ENCODE measurements at places on chromosomes 4 and X.
A peak's percentile ranks its signal among the peaks of the same experiment; 100 is the strongest.

- DNase-seq: no peak
Measured at GRCh38 chrX:69133921-69134542, 31.2 kb downstream of the PJA1 start.

- DNase-seq: no peak
Measured at GRCh38 chrX:129577473-129577872, 37.4 kb downstream of the OCRL start.

DNA sequence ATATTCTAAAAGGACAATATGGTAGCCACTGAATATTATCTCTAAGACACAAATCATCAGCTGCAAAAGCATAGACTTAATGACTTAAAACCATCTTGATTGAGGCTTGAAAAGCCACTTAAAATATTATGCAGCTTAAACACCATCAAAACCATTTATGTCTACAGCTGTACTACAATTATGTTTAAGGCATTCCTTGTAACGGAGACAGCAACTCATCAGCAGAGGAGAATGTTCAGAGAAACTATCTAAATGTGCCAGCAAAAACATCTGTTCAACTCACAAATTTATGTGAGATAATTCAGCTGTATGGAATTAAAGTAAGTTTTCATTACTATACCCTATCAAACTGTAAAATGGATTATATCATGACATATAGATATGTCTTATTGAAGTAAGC, 147.9 kb upstream of the CTSO start:
- DNase-seq: no peak

DNA sequence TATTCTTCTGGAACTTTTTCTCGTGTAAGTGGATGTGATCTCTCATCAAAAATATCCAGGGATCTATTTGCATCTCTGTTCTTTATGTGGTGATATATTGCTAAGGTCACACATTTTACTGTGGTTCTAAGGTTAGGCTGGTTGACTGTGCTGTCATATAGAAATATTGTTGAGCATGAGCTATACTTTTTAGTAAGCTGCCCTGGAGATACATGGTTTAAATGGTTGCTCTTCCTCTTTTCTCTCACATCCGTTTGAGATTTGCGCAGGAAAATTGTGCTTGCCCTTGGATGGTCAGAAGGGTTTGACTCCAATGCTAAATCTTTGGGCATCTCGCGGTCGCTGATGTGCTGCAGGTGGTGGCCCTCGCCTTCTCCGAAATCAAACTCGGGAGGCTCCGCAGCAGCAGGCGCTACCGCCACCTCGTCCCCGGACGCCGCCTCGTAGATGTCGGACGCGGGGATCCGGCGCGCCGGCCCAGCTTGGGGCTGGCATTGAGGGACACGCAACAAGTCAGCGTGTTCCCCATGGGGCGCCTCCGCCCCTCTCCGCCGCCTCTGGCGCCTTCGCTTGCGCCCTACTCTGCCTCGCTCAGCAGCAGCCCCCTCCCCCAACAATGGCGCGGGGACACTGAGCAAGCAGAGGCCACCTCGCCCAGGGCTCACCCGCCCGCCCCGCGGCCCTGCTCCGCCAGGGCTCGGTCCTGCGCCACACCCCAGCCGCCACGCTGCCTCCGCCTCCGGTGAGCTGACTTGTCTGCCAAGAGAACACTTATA, 154.5 kb downstream of the MSN start:
- DNase-seq: no peak

DNA sequence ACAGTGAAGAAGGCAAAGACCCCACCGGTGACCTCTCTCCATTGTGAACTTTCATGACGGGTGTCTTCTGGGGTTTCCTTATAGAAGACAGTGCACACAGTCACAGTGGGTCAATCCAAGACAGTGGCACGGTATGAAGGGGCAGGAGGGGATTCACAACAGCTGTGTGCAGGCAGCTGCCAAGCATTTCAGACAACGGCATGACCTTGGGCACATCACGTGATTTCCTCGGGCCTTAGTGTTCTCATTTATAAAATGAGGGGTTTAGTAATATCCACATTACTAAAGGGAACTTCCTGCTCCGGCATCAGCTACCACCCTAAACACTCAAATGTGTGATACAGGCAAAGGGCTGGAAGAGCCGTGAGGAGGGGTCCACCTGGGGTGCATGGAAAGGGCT, 42.9 kb downstream of the RBM47 start:
- no peak for DNase-seq

DNA sequence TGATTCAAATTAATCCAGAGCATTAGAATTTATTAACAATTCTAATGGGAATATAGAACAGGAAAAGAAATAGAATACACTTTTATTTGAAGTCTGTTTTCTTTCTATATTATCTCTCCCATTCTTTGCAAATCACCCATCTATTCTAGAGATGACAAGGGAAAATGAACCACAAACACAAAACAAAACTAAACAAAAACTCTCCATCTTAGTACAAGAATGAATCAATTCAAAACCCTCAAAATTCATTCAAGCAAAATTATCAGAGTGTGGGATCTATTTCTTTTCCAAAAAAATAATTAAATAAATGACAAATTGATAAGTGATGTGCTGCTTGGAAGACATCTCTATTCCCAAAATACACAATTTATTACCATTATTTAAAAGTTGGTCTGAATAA, 400.1 kb upstream of the NWD2 start:
- no peak for DNase-seq

DNA sequence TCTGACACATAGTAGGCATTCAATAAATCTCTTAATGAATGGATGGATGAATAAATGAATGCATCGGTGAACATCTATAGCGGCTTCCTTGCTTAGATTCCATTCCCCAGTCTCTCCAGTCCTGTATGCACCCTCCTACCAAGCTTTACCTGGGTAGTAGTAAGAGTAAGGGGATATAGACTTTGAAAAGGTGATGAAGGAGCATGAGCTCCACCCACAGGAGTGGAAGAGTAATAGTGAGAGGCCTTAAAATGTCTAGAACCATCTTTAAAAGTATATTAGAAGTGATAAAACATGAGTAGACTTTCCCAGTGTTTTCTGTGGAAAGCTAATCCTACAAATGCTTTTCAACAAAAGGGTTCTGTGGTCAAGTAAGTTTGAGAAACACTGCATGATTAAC, 35.5 kb upstream of the GPC3 start:
- DNase-seq: no peak

GRCh38 chrX:133794126-133794525, 191.3 kb downstream of the GPC3 start:
- DNase-seq: no peak

- peak; percentile 64 for DNase-seq
Measured at GRCh38 chr4:53128706-53129357, 237.0 kb downstream of the SCFD2 start.

DNA sequence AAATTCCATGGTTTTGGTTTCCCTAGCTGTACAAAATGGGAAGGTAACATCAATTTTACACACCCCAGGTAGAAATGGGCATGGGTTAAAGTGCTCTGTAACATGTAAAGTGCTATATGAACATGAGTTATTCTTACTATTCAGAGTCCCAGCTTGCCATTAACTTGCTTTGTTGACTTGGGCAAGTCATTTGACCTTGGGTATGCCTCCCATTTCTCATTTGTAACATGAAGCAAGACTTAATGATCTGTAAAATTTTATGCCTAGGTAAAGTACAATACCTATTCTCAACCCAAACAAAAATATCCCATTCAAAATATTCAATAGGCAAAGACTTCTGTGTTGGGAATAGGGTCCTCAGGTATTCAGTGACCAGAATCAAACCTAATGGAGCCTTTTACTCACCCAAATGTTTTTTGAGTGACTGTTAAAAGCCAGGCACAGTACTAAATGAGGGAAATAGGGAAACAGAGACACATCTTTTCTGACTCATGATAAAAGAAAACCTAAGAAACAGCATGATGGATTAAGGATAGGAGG, 126.6 kb downstream of the SH3RF1 start:
- DNase-seq: no peak

DNA sequence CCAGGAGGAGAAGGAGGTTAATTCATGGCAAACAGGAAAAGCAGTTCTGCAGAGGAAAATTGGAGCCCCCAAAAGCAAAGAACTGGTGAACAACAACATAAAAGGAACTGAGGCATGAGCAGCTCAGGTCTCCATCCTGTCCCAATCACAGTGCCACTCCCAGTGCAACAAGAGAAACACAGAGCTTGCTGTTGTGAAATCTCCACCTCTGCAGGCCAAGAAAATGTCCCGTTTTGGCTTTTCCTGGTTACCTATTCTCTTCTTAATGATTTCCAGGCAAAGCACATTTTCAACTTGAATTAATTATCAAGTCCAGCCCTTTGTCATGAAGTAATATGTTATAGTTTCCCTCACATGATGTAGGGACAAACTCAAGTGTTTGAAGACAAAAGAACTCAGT, 778 bp downstream of the C1QTNF7 start:
- no peak for DNase-seq

GRCh38 chrX:34585561-34585960, 71.5 kb downstream of the TMEM47 start:
- no peak for DNase-seq

GRCh38 chrX:64395568-64395929, 297 bp upstream of the MTMR8 start:
- DNase-seq: no peak

- DNase-seq: no peak
Measured at GRCh38 chr4:40280586-40280985, 54.5 kb upstream of the CHRNA9 start.

DNA sequence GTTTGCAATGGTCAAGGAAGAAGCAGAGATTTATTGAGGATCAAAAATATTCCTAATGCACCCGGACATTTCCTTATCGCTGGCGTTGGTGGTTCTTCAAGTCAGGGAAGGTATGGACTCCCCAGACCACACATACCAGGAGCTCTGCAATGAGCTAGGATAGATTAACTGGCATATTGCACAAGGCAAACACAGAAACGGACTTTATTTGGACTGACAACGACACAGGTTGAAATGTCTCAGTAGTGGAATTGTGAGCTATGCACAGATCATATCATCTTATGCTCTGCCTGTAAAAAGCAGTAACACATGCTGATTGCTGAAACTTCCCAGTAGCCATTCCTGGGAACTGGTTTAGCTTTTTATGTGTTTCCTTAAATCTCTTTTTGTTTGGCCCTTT, 1.7 kb downstream of the TSPAN7 start:
- no peak for DNase-seq

Measured in sciatic nerve (tissue), 2 donors.